ENCODE measurements at places on chromosomes 5 and 9. TPM values are rescaled to one million over a fixed set of nuclear protein-coding genes. Genes with fewer than 3 reads are reported as not detected.

GHR gene
- total RNA-seq: 11.8 TPM

C9orf50 gene
- total RNA-seq: not detected

PNPLA7 gene
- total RNA-seq: 0.98 TPM

IL7R gene
- 0.37 TPM for total RNA-seq

WDR41 gene
- total RNA-seq: 96.6 TPM

NUTM2G gene
- not detected for total RNA-seq

BARHL1 gene
- total RNA-seq: not detected

PDE6A gene
- not detected for total RNA-seq

GLRA1 gene
- not detected for total RNA-seq

INSL6 gene
- not detected for total RNA-seq

FST gene
- total RNA-seq: 91.1 TPM

MZB1 gene
- total RNA-seq: not detected

PSMB7 gene
- 202 TPM for total RNA-seq

GLDC gene
- total RNA-seq: 17.6 TPM

PCDHAC2 gene
- under 0.01 TPM for total RNA-seq

QSOX2 gene
- total RNA-seq: 11.4 TPM

LRSAM1 gene
- total RNA-seq: 16.2 TPM

PCA3 gene
- total RNA-seq: under 0.01 TPM

CDX1 gene
- total RNA-seq: not detected

SLC6A18 gene
- total RNA-seq: not detected

HAVCR2 gene
- 3.3 TPM for total RNA-seq

MLLT3 gene
- 9.6 TPM for total RNA-seq

SLC6A7 gene
- total RNA-seq: not detected

SPATA31C1 gene
- not detected for total RNA-seq

ADAMTS19 gene
- 0.39 TPM for total RNA-seq

IL11RA gene
- 6.1 TPM for total RNA-seq

MED7 gene
- total RNA-seq: 9.6 TPM

ELAVL2 gene
- under 0.01 TPM for total RNA-seq

SLC25A2 gene
- 0.39 TPM for total RNA-seq

QRFP gene
- not detected for total RNA-seq

CKMT2 gene
- total RNA-seq: 0.78 TPM

ABCA1 gene
- 27.9 TPM for total RNA-seq

EDIL3 gene
- total RNA-seq: 0.37 TPM

C9orf153 gene
- 0.20 TPM for total RNA-seq

TTC23L gene
- not detected for total RNA-seq

FABP6 gene
- total RNA-seq: not detected

SOWAHA gene
- total RNA-seq: not detected

IFNA2 gene
- not detected for total RNA-seq

GRIN3A gene
- not detected for total RNA-seq

TMEM8B gene
- 1.6 TPM for total RNA-seq

RASEF gene
- total RNA-seq: under 0.01 TPM

DBH gene
- total RNA-seq: not detected

DPYSL3 gene
- total RNA-seq: 19.1 TPM

PRRX2 gene
- 21.3 TPM for total RNA-seq

FBP2 gene
- total RNA-seq: under 0.01 TPM

NMUR2 gene
- total RNA-seq: not detected

FIBCD1 gene
- total RNA-seq: 1.8 TPM

GRM6 gene
- not detected for total RNA-seq

KCNIP1 gene
- total RNA-seq: not detected

TPD52L3 gene
- total RNA-seq: not detected

ADRA1B gene
- total RNA-seq: 0.37 TPM

ANP32B gene
- 14.7 TPM for total RNA-seq

RALGDS gene
- 19.9 TPM for total RNA-seq

F2RL2 gene
- 0.78 TPM for total RNA-seq

ZNF366 gene
- total RNA-seq: not detected

All from subcutaneous preadipocyte (primary cell).